ENCODE measurements at places on chromosomes 5 and 9.
A peak's percentile ranks its signal among the peaks of the same experiment; 100 is the strongest.

DNA sequence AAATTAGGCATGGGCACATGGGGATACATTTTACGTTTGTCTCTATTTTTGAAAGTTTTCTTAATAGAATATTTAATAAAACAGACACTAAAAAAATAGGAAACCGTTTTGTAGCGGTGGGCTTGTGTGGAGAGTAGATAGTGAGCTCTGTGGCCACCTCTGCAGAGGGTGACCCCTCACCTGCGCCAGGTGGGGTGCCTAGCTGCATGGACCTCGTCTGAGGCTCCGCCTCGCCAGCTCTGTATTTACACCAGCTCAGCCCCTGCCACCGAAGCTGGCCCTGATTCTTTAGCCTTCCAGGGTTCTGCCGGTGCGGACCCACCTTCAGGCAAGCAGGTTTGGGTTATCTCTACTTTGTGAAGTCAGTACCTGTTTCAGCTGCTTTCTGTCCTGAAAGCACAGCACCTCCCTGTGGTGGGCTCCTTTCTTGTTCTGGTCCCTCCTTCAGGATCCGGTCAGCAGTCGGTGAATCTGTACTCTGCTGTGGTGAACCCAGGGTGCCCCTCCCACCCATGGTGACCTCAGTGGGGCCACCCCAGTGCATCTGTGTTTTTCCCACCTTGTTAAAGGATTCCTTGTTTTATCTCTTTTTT, 105.2 kb upstream of the CACNA1B start:
- DNase-seq: no peak

GRCh38 chr5:77935506-77936364, 159.6 kb upstream of the TBCA start:
- DNase-seq: no peak

GRCh38 chr9:114431770-114432169, 44.0 kb upstream of the AKNA start:
- no peak for DNase-seq

GRCh38 chr9:105047742-105048041, 119.7 kb upstream of the ABCA1 start:
- DNase-seq: no peak

GRCh38 chr5:67119010-67119409, 77.6 kb downstream of the CD180 start:
- no peak for DNase-seq

- DNase-seq: no peak
Measured at GRCh38 chr5:110371725-110372041, 354.8 kb downstream of the TMEM232 start.

- DNase-seq: no peak
Measured at GRCh38 chr9:17361378-17361777, 217.5 kb upstream of the SH3GL2 start.

GRCh38 chr5:95760273-95761191, 29.4 kb downstream of the RHOBTB3 start:
- DNase-seq: no peak

DNA sequence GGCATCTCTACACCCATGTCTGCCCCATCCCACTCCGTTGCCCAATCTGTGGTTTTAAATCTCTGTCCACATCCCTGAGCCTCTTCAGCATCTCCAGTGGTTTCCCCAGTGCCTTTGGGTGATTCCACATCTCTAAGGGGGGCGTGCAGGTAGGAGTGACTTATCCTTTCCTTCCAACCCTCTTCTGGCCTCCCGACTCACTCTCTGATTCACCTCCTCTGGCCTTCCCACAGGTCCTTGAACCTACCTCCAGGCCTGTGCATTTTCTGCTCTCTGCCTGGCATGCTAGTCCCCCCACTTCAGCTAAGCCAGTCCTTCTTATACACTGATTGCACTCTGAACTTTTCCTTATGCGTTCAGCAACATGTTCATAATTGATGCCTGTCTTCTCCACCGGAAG, 99.0 kb downstream of the RALGPS1 start:
- DNase-seq: no peak

DNA sequence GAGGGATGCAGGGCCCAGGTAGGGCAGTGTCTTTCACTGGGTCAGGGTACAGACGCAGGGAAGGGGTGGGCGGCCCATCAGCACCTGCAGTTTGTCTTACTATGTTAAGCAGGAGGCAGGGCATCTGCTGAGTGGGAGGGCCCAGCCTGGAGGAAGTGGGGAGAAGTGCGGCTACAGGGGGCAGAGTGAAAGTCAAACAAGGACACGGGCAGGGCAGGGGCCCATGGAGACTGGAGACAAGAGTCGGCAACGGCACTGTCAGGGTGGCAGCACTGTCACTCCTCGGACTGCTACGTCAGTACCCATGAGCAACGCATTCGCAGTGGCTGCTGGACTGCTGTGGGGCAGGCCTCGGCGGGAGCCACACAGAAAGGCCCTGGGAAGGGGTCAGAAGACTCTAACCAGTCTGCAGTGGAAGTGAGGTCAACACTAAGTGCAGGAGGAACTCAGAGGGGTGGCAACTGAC, 19.7 kb downstream of the CAMSAP1 start:
- DNase-seq: no peak

DNA sequence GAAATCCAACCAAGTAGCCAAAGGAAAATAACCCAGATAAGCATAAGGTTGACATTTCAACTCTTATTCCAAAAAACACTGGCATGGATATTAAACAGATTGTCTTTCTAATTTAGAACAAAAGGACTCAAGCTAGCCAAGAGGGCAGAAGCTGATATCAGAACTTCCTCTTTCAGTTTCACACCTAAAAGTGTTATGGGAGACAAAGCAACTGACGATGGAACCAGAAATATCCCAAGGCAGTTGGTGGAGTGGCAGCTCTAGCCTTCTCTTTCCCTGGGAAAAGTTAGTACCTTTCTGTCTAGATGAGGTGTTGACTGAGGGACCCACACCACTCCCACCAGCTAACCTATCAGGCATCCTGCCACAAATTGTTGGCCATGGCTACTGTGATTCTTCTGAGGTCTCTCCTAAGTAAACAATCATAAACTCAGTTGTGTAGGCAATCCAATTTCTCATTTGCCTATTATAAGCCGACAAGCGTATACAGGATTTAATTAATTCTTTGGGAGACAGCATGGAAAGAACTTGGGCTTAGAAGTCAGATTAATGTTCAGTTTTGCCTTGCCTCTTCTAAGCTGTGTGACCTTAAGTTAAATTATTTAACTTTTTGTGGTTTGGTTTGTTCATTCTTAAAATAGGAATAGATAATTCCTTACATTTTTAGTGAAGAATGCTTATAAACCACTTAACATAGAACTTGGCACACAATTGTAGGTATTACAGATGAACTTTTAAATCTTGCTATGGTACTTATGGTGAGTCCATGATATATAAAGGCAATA, 110.9 kb upstream of the ADAMTSL1 start:
- DNase-seq: no peak

DNA sequence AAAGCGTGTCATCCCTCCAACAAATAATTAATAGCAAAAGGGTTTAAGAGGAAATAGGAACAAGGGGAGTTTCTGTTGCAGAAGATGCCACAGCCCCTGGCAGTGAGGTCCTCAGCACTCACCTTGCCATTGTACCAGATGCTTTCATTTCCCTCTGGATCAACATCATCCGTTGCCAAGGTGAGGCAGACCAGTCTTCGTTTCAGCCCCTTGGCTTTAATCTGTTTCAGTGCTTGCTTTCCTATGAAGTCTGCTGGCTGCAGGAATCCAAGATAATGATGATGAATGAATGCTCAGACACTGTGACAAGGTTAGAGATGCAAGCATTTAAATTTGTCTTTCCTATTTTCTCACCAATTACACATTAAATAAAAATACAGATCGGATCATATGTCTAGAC, 20.0 kb upstream of the ARSB start:
- no peak for DNase-seq

GRCh38 chr5:35853631-35854030, 3.1 kb upstream of the IL7R start:
- DNase-seq: no peak

- no peak for DNase-seq
Measured at GRCh38 chr9:14935106-14935751, 25.0 kb upstream of the FREM1 start.

DNA sequence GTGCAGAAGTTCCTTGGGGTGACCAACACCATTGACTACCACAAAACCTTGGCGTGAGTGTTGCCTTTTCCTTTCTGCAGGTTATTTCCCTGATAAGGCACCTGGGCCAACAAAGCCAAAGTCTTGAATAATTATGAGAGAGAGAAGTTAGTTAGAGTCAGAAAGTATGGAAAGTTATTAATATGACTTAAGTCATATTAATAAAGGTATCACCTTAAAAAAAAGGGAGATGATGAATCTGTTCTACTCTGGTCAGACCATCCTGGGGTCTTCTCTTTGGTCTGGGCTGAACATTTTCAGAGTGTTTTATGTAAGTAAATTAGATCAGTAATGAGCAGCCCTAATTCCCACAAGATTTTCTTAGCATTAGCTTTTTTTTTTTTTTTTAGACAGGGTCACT, 41.8 kb downstream of the NDST1 start:
- no peak for DNase-seq

- DNase-seq: no peak
Measured at GRCh38 chr5:148471379-148471778, 87.6 kb downstream of the FBXO38 start.

DNA sequence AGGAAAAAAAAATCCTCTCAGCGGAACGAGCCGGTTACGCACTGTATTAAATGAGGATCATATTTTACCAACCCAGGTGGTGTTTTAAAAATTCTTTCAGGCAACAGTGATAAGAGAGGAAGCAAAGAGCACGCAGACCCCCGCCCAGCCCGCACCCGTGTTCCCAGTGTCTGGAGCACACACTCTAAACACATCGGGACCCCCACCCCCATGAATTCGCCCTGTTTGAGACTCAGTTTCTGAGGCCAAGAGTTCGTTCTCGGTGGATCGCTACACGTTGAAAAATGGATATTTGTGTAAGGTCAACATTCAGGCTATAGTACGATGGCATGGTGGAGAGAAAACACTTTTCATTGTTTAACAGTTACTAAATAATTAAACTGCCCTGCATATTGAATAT, 196.3 kb downstream of the MEF2C start:
- no peak for DNase-seq

- no peak for DNase-seq
Measured at GRCh38 chr5:38329132-38329715, 70.9 kb downstream of the EGFLAM start.

GRCh38 chr9:70479880-70480291, 65.4 kb upstream of the KLF9 start:
- no peak for DNase-seq

- no peak for DNase-seq
Measured at GRCh38 chr5:107812570-107813141, 141.9 kb upstream of the EFNA5 start.

- peak; percentile 53 for DNase-seq
Measured at GRCh38 chr5:83471405-83472212, at the start of gene VCAN. Gene VCAN, plus strand, starts transcription at chr5:83471744. Its CDS starts 11,775 bp downstream, at chr5:83483519.

DNA sequence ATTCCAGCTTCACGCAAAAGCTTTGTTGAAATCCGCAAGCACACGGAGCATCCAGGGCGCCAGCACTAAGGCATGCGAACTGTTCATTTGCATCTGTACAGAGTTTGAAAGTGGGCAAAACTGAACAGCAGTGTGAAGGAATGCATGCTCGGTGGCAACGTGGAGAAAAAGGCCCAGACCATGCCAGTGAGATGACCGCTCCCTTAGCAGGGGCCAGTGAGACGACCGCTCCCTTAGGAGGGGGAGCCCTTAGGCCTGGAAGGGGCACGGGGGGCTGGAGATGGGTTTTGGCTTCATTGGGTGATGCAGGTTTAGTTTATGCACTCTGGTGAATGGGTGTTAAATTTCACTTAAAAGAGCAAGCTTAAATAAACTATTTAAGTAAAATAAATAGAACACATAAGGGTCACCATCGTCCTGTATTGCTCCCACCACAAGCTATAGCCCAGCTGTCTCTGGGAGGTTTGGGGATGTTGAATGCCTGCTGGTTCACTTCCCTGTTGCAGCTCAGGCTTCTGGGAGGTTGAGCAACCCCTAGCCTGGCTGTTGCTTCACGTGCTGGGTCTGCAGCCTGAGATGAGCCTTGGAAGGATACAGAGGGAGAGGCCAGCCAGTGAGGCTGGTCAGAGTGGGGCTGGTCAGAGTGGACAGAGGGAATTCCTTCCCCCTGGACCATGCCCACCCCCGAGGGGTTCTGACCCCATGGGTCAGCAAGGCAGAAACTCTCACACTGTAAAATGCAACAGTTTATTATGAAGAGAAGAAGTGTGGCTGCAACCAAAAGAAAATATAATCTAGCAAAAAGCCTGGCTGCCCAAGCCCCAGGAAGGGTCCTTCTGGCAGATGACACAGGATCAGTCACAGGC, 4.6 kb upstream of the FCN1 start:
- DNase-seq: no peak

DNA sequence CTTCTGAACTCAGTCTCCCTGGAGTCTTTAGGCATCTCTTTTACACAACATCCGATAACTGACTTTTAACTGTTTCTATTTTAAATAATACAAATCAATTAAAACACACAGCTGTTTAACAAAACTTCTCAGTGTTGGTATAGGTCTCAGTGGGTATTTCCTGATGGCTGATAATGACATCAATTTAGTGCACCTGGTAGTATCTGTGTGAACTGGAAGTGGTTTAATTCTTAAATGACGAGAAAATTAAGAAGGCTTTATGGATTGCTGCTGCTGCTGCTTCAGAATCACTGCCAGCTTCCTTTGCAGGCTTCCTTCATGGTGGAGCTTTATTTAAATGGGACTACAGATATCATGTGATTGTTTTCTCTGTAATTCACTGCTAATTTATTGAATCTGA, 92.3 kb downstream of the RPS23 start:
- no peak for DNase-seq

- DNase-seq: no peak
Measured at GRCh38 chr9:122827761-122828093, 661 bp downstream of the PDCL start.

DNA sequence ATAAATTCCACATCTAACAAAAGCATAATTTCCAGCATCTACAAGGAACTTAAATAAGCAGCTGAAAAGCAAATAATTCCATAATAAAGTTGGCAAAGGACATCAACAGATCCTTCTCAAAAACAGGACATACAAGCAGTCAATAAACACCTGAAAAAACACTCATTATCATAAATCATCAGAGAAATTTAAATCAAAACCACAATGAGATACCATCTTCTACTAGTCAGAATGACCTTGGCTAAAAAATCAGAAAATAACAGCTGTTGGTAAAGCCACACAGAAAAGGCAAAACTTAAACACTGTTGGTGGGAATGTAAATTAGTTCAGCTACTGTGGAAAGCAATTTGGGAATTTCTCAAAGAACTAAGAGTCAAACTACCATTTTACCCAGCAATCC, 1371.1 kb upstream of the ACO1 start:
- no peak for DNase-seq

DNA sequence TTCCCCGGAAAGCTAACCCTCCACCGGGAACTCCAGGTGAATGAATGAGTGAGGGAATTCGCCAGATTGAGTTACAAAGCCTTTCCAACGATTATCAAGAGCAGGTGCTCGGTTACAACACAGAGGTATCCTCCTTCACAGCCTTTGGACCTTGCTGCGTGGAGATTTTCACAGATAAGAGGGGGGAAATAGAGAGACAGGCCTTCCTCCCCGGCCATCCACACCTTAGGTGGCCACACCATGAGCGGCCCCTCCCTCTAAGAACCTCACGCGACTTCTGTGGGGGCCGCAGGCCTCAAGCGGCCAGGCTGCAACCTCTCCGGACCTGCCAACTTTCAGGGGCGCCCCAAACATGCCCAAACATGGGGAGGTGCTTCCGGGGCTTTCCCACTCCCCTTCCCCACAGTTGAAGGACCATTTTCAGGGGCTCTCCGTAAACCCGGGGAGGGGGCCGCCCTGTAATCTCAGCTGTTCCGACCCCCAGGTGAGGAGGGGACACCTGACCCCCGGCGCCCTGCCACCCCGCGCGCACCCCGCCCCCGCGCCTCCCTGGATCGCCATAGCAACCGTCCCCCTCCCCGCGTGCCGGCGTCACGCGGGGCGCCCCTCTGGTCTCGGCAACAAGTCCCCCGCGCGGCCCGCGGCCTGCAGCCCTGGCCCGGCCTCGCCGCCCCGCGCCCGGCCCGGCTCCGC, 603 bp downstream of the DENND1A start:
- DNase-seq: no peak

All from HCT116 (cell line).